ENCODE measurements at places on chromosomes 12 and 14. TPM values are rescaled to one million over a fixed set of nuclear protein-coding genes. Genes with fewer than 3 reads are reported as not detected.

SLC4A8 gene
- 3.1 TPM for total RNA-seq

DNA sequence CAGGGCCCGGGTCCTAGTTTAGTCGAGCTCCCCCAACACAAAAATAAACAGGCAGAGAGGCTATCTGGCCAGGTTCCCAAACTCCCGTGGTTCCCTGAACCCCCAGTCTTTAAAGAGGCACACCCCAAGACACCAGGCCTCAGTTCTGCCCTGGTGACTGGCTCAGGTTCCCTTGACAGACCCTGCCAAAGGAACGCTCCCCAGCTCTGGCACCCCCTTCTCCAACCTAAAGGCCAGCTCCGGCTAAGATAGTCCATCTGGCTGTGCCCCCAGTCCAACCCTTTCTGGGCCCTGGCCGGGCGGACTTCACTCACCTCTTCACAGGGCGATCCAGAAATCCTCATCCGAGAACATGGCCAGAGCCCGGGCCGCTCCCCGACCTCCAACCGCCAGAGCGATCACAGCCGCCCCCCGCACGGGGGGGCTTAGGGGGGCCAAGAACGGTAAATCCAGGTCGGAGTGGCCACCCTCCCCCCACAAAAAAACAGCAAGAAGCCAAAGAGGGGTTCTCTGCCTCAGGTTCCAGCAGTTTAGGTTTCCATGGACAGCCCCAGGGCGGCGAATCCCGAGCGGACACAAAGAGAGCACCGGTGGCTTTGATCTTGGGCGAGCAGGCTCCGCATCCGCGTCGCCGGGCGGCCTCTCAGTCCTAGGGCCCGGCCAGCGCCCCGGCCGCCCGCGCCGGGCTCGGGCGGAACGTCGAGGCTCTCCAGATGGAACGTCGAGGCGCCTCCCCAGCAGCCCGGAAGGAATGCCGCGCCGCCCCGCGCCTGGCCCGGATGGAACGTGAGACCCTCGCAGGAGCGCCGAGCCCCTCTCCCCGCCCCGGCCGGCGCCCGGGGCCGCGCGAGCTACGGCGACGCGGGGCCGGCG, 1.1 kb downstream of the KMT2D start:
- DNase-seq = no peak

- no peak for DNase-seq
Measured at GRCh38 chr12:89537389-89537788, 11.5 kb upstream of the POC1B start.

DNAJC22 gene
- 1.1 TPM for total RNA-seq

- peak; percentile 93 for DNase-seq
Measured at GRCh38 chr12:58575256-58575655, 345.0 kb downstream of the LRIG3 start.

DNA sequence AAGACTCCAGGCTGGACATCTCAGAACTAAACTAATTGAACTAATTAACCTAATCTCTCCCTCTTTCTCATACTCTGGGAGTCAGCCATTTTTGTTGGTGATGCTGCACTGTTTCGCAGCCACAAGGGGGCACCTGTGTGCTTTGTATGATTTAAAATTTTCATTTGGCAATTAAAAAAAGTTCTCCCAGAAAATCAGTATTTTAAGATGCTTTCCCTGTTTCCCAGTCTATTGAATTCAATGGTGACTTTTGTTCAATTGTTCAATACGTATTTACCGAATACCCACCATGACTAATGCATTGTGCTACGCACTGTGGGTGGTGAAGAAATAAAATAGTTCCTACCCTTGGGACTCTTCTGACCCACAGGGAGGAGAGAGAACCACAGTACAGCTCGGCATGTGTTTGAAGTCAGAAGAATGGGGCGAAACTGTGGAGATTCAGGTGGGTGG, 63.7 kb downstream of the ZNF664 start:
- DNase-seq = no peak

- no peak for DNase-seq
Measured at GRCh38 chr12:6226002-6226678, 25.9 kb downstream of the CD9 start.

DNA sequence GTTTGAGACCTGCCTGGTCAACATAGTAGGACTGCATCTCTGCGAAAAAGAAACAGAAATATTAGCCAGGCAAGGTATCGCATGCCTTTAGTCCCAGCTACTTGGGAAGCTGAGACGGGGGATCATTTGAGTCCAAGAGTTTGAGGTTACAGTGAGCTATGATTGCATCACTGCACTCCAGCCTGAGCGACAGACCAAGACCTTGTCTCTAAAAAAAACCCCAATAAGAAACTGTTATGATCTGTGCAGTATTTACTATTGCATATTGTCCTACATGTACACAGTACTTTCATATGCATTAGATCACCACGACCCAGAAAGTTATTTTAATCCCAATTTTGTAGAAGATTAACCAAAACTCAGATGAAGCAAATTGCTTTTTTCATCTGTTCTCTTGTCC, 187.5 kb downstream of the PCNX1 start:
- no peak for DNase-seq

DNA sequence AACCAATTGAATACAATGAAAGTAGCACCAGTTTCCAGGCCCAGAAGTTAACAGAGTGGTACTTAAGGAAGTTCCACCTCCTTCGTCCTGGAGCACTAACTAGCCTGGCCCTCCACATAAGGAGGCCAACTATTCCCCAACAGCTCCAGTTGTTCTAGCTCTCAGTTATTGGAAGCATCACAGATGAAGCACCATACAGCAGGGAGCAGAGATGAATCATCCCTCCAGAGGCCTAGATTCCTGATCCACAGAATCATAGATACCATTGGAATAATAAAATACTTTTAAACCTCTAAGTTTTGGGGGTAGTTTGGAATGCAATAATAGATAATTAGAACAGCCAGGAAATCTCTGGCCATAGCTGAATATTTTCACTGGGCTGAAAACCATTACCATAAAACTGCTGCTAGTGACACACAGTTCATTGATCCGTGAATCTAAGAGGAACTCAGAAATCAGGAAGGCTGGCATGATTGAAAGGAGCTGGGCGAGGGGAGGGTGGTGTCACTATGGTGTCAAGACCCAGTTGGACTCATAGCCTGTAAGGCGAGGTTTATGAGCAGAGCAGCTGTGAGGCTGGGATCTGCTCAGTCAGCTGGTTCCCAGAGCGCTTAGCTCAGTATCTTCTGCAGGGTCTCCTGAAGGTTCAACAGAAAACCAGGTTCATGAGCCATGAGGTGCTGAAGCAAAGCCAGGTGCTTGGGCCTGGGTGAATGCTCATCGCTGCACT, 371.4 kb upstream of the TMTC1 start:
- DNase-seq = peak; percentile 29

KRT82 gene
- total RNA-seq = not detected

DNA sequence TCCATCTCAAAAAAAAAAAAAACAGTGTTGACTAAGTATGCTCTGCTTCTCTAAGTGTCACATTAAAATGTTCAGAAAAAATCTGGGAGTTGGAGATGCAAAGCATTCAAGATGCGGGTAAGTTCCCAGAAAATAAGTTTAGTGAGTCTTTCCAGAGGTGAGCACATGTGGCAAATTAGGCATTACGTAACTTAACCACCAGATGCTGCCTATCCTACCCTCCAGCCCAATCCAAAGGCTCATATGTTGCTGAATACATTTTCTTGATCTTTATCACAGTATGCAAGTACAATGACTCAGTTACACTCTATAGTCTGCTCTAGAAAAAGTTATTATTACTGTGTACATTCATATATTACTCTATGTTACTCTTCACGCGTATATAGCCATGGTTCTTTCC, 3.6 kb downstream of the SLC2A14 start:
- DNase-seq = no peak

CTSG gene
- not detected for total RNA-seq

KRT83 gene
- not detected for total RNA-seq

- DNase-seq = no peak
Measured at GRCh38 chr14:65193916-65194590, 91.7 kb upstream of the MAX start.

DNA sequence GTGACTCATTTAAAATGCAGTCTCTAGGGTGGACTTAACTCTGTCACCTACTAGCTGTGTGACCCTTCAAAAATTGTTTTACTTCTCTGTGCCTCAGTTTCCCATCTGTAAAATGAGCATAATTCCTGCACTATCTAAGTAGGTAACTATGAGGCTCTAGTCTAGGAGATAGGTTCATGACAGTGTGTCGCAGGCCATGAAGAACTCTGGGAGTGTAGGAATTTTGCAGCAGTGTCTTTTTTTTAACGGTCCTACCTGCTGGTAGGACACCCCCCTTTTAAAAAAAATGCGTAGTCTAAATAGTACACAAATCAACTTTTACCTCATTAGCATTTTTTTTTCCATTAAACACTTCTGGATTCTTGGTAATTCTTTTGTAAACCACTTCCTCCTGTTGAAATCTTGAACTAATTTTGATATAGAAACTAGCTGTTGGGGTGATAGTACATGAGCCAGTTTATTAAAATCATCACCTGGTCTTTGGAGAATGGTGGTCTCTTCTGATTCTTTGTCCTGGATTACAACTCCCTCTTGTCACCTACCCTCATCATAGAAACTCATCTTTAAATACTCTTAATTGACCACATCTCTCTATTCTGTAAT, 86.0 kb upstream of the SLC38A2 start:
- DNase-seq = no peak

DNA sequence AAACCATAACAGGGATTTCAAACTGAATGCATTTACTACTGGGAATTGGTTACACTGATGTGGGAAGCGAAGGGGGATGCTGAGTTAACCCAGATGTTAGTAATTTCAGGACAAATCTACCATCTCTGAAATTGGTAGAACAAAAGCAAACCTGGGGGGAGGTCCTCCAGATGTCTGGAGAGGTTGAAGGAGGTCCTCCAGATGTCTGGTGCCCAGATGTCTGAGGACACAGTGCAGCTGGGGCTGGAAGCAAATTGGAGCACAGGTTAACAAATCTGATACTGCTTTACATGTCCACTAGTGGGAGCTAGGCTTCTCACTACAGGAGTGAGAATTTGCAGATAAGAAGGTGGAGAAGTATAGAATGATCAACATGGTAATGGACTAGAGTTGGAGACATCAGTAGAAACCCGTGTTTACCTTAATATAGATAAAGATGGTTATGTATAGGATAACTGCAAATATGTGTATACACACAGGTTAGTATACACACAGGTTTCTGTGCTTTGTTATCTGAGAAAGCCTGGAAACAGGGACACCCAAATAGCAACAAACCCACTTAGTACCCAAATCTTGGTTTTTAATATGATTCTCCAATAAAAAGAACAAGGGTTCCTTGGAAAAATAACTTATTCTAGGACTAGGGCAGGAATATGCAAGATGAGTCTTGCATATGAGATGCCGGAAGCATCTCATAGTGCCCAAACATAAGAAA, 162.5 kb downstream of the C12orf50 start:
- peak; percentile 41 for DNase-seq

DNA sequence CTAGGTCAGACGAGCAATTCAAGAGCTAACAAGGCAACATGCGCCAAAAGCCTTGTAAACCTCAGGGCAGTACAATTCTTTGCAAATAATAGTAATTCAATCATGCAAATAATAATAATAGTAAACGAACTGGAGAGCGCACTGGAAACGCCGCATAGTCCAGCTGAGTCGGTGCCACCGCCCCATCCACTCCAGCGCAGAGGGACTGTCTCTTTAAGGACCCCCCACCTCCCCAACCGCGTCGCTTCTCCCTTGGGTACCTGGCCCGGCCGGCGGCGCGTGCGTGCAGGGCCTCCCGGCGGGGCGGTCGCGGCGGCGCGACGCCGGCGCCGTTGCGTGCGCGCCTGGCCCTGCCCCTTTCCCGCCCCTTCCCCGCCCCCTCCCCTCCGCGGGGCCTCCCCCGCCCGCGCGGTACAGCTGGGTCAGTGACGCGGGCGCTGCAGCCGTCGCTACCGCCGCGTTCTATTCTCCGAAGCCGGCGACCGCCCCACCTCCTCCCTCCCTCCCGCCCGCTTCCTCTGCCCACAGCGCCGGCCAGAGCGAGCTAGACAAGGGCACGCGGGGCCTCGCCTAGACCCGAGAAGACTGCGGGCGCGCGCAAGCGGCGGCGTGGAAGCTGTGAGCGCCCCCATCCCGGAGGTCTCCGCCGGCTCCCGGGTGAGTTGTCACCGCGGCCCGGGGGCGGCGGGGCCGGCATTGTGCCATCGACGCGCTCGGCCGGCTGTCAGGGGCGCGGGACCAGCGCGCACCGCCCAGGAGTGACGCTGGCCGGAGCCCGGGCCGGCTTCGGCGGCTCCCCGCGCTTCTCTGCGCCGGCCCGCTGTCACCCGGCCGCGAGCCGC, at the start of gene SUSD6:
Gene SUSD6 (plus strand): TSS at position 425 of the 842 bp plus-strand sequence. CDS start 46,997 bp downstream, outside the sequence.
- DNase-seq = peak; percentile 84

GRCh38 chr14:69760810-69761209, 6.1 kb upstream of the SRSF5 start:
- no peak for DNase-seq

- peak; percentile 85 for DNase-seq
Measured at GRCh38 chr12:12562585-12563261, at the start of gene DUSP16. DUSP16 (minus strand) TSS chr12:12562863; CDS start chr12:12521098, 41,765 bp downstream.

- DNase-seq = no peak
Measured at GRCh38 chr12:61998791-61999190, 261.4 kb upstream of the USP15 start.

DNA sequence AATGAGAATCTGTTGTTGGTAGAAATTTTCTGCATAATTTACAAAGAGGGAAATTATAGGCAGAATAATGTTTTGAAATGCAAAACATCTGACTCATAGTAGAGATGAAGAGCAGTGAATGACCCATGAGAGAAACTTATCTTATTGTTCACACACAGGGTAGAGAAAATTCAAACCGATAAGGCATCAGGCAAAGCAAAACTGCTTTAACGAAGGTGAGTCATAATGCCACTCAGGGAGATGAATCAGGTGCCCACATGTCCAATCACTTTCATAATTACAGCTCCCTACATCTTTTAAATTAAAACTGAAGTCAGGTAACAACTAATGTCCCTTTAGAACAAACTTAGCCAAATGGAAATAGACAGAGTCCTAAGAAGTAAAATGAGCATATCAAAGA, 265.6 kb upstream of the GARIN6 start:
- DNase-seq = peak; percentile 36

MFAP5 gene
- 22.7 TPM for total RNA-seq

CLEC4A gene
- total RNA-seq = not detected

GRCh38 chr12:66188584-66189485, at the start of gene IRAK3:
IRAK3 (plus strand) TSS chr12:66189214; CDS start chr12:66189300, 86 bp downstream.
- DNase-seq = peak; percentile 12

GRCh38 chr14:53541411-53541810, 388.3 kb upstream of the DDHD1 start:
- DNase-seq = no peak

- no peak for DNase-seq
Measured at GRCh38 chr12:30763053-30763452, 8.3 kb upstream of the CAPRIN2 start.

CLEC4D gene
- total RNA-seq = not detected
